ENCODE measurements at places on chromosomes 3 and 15. TPM values are rescaled to one million over a fixed set of nuclear protein-coding genes. Genes with fewer than 3 reads are reported as not detected.

The KNG1 gene
- total RNA-seq = 0.23 TPM

DNA sequence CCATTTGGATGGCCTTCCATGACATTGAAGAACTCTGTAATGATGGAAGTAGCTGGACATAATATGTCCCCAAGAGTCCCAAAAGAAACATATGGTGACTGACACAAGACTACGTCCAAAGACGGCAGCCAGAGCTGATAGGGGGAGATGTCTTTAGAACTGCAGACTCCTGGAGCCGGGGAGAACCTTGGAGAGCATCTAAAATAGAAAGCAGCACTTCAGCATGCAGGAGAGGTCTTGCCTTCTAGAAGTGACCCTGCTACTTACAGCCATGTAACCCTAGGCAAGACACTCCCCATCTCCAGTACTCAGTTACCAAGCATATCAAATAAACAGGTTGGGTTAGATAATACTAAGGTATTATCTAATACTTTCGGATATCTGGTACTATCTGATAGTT lies 143.8 kb upstream of the BCL6 start:
- no peaks in the 10 kb centered on the region for H3K4me1 ChIP-seq
- no peaks in the 10 kb centered on the region for H3K36me3 ChIP-seq
- H3K27me3 ChIP-seq = no peaks in the 10 kb centered on the region
- H3K27ac ChIP-seq = peak overlapping the region; percentile 71
- DNase-seq = no peak
- no peak overlapping the region for H3K4me3 ChIP-seq

GRCh38 chr3:59601486-59601885 lies 551.7 kb upstream of the CFAP20DC start:
- H3K36me3 ChIP-seq = no peaks in the 10 kb centered on the region
- no peak overlapping the region for H3K4me3 ChIP-seq
- no peaks in the 10 kb centered on the region for H3K27me3 ChIP-seq
- H3K27ac ChIP-seq = no peak overlapping the region
- DNase-seq = no peak

The LMCD1 gene
- 24.8 TPM for total RNA-seq

The IFT57 gene
- 45.7 TPM for total RNA-seq

DNA sequence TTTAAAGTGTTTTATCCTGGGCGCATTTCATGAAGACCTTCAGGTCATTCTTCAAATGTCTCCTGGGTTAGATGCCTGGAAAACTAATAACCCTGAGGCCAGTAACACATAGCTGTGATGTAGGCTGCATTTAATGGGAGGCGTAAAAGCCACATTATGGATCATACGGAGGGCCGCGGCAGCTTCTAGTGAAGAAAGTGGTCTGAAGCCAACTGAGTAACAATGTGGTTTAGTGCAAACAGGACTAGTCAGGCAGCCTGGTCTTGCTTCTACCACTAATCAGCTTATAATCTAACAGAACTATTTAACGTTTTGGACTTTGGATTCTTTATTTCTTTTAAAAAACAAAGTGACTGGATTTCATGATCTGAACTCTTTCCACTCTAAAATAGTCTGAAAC lies 54.4 kb downstream of the ADAMTSL3 start:
- H3K36me3 ChIP-seq = no peaks in the 10 kb centered on the region
- H3K4me1 ChIP-seq = no peaks in the 10 kb centered on the region
- no peak for DNase-seq
- H3K27me3 ChIP-seq = no peaks in the 10 kb centered on the region
- H3K27ac ChIP-seq = no peak overlapping the region

The FBXW12 gene
- not detected for total RNA-seq

GRCh38 chr3:52280050-52280461 lies 1.6 kb upstream of the WDR82 start:
- H3K27ac ChIP-seq = peak overlapping the region; percentile 87
- no peaks in the 10 kb centered on the region for H3K27me3 ChIP-seq
- no peak for DNase-seq
- peaks cover 4% of the 10 kb centered on the region for H3K36me3 ChIP-seq
- peak overlapping the region; percentile 7 for H3K4me3 ChIP-seq

The EXD1 gene
- 0.15 TPM for total RNA-seq

The C3orf85 gene
- not detected for total RNA-seq

The PEX11A gene
- total RNA-seq = 6.2 TPM

The OR5K2 gene
- not detected for total RNA-seq

DNA sequence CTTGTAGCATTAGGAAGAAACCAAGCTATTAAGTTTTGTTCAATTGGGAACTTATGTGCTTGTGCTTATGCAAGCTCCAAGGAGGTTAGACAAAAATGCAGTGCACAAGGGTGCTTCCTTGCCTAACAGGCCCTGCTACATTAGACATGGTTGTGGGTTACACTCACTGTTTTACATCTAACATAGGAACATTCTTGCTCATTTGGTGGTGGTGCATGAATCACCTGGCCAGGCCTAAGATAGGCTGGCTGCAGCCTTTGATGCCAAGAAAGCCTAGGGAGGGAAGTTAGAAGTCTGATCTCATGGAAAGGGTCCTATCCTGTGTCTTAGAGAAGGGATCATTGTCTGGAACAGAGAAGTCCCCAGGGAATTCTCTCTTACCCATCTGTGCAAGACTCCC lies 43.5 kb downstream of the CA12 start:
- H3K4me3 ChIP-seq = no peak overlapping the region
- H3K27ac ChIP-seq = no peak overlapping the region
- DNase-seq = no peak
- H3K36me3 ChIP-seq = no peaks in the 10 kb centered on the region
